ENCODE measurements at places on chromosomes 4 and X.

GRCh38 chrX:17737986-17738713 is 857 bp downstream of the SCML1 start:
- no peak for ATAC-seq

GRCh38 chrX:105221374-105221773 is 880 bp upstream of the TEX13A start:
- no peak for ATAC-seq

DNA sequence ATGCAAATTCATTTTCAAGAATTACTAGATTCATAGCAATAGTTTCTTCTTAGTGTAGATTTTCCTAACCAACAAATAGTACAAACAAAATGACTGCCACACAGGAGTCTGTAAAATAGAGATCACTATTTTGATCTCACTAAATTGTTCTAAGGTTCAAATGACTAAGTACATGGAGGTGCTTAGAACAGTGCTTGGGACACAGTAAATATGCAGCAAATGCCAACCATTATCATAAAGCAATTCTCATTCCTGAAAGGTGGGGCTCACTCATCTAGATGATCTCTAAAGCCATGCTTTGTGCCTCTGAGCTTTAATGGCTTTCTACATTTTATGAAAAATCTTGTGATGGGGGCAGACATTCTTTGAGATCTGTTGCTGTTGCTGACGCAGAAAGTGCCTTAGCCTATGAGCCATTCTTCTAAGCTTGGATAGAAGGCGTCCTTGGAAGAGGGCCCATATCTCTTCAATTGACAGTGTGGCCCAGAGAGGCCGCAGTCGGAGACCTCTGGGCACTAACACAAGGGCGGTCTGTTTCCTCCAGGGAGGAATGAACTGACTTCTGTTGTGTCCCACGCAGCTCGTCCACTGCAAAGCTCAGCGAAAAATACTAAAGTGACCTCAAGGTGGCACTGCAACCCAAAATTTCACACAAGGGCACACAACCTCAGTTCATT is 23.5 kb downstream of the TLR10 start:
- peak; percentile 72 for ATAC-seq

GRCh38 chrX:39705290-39705689 is 392.5 kb downstream of the BCOR start:
- peak; percentile 89 for ATAC-seq

- no peak for ATAC-seq
These were observed 199.9 kb downstream of the PCDH7 start for GRCh38 chr4:30920043-30920442.

DNA sequence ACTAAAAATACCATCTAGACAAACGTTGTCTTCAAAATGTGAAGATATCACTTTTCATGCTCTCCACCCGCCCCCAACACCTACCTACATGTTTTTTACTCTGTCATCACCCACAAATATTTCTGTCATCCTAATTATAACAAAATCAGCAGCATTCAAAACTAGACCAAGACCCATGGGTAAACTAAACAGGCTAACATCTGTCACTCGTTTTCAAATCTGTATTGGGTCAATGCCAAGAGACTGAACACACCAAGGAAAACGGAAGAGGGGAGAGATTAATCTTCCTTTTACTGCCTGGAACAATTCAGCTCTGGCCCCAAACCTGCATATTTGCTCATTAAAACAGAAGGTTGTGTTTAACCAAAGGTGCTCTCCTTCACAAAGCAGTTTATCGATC is 17.5 kb downstream of the FAM184B start:
- no peak for ATAC-seq

DNA sequence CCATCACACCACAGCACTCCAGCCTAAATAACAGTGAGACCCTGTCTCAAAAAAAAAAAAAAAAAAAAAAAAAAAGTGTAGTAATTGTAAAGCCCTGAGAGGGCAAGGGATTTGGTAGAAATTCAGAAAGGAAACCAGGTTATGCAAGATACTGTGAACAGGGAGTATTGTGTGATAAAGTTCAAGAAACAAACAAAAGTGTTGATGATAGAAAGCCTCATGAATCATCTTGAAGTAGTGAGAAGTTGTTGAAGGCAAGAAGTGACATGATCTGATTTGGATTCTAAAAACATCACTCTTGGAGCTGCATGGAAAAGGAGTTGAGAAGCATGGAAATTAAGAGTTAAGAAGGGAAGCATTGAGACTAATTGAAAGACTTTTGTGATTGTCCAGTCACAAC is 102.2 kb downstream of the RAP1GDS1 start:
- ATAC-seq = no peak

- peak; percentile 42 for ATAC-seq
These were observed 9.0 kb upstream of the SLC26A1 start for GRCh38 chr4:1002131-1002630.

GRCh38 chr4:105547769-105548168 is 4.7 kb upstream of the ARHGEF38 start:
- ATAC-seq = no peak

GRCh38 chrX:46758163-46758955 is 559 bp downstream of the SLC9A7 start:
- peak; percentile 40 for ATAC-seq

DNA sequence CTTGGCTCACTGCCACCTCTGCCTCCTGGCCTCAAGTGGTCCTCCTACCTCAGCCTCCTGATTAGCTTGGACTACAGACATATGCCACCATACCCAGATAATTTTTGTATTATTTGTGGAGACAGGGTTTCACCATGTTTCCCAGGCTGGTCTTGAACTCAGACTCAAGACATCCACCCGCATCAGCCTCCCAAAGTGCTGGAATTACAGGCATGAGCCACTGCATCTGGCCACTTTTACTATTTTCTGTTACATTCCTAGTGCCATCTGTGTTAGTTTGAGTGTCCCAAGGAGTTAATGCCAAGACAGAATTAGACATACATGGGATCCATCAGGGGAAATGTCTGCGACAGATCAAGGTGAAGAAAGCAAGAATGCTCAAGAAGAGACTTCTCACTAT is 288.2 kb upstream of the CTSO start:
- ATAC-seq = no peak

DNA sequence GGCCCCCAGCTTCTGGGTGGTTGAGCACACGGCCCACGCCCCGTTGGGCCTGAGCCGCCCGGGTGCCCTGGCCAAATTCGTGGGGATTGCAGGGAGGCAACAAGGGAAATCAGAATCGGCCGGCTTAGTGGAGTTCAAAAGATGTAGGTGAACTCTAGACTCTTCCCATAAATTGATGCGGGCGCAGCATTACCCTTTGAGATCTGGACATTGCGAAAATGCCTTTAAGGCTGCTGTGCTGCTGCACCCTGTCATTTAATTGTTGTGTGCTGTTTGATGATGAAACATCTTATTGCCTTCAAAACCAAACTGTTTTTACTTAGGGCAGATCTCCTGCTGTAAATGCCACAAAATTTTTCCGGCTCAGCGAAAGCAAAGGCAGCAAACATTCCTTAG is 409 bp upstream of the MPP1 start:
- ATAC-seq = peak; percentile 42

DNA sequence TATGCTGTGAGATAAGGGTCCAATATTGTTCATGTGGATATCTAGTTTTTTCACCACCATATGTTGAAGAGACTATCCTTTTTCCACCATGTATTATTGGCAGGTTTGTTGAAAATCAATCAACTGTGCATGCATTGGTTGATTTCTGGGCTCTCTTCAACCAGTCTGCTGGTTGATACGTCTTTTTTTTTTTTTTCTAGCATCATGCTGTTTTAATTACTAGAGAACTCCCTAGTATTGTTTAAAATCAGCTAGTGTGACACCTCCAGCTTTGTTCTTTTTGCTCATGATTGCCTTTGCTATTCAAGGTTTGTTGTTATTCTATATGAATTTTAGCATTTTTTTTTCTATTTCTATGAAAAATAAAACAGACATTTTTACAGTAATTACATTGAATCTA is 123.9 kb downstream of the SLC7A11 start:
- ATAC-seq = no peak

GRCh38 chr4:26412381-26413372 is 77.6 kb downstream of the CCKAR start:
- ATAC-seq = peak; percentile 48

GRCh38 chrX:115373308-115373707 is 83.8 kb downstream of the LUZP4 start:
- ATAC-seq = no peak

- ATAC-seq = peak; percentile 63
These were observed 21.8 kb downstream of the HAUS3 start for GRCh38 chr4:2220016-2220630.

- ATAC-seq = no peak
These were observed 38.1 kb upstream of the NOCT start for GRCh38 chr4:138977524-138977923.

- no peak for ATAC-seq
These were observed 47.5 kb upstream of the PDE5A start for GRCh38 chr4:119676101-119676500.

GRCh38 chrX:150143721-150144440 is 205.6 kb upstream of the EOLA2 start:
- no peak for ATAC-seq

- peak; percentile 90 for ATAC-seq
These were observed 42.8 kb upstream of the KLF3 start for GRCh38 chr4:38621028-38621684.

GRCh38 chr4:26081795-26082498 is 167.9 kb downstream of the SMIM20 start:
- ATAC-seq = no peak

- ATAC-seq = peak; percentile 36
These were observed 169.5 kb downstream of the TLL1 start for GRCh38 chr4:166042510-166043055.

- ATAC-seq = no peak
These were observed 7.3 kb downstream of the RGS12 start for GRCh38 chr4:3299976-3300671.

- no peak for ATAC-seq
These were observed 121.9 kb downstream of the PALLD start for GRCh38 chr4:168618577-168619265.

DNA sequence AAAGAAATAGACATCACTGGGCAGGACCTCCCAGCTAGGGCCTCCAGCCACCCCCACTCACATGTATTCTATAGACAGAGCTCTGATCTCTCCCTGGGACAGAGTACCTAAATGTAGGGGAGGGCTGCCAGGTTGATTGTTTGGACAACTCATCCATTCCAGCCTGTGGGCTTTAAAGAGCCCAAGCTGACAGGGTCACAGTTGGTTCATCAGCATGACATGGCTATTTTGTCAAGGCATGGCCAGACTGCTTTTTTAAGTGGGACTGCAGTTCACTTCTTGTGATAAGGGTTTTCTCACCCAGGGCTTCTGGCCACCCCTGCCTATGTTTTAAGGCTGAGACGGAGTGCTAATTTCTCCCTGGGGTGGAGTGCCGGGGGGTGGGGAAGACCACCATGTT is 63.3 kb downstream of the KLHL4 start:
- no peak for ATAC-seq

DNA sequence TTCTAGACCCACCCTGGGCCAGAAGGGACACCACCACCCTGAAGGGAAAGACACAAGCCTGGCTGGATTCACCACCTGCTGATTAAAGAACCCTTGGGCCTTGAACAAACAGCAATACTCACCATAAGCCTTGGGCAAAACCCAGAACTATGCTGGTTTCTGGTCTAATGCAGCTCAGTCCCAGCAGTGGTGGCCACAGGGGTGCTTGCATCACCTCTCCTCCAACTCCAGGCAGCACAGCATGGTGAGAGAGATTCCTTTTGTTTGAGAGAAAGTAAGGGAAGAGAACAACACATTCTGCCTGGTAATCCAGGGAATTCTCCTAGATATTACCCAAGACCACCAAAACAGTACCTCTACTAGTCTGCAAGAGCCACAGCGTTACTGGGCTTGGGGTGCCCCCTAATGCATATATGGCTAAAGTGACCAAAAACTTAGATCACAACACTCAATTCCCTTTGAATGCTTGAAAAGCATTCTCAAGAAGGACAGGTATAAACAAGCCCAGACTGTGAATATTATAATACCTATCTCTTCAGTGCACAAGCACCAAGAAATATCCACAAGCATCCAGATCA is 25.7 kb downstream of the RNF128 start:
- ATAC-seq = no peak

GRCh38 chr4:42615131-42615763 is 41.7 kb downstream of the ATP8A1 start:
- no peak for ATAC-seq

GRCh38 chr4:120065974-120066516 is 603 bp downstream of the MAD2L1 start:
- ATAC-seq = no peak

- ATAC-seq = peak; percentile 57
These were observed 53.8 kb upstream of the TBC1D14 start for GRCh38 chr4:6855692-6856297.

- ATAC-seq = no peak
These were observed 35.6 kb downstream of the ARSJ start for GRCh38 chr4:113943863-113944262.

DNA sequence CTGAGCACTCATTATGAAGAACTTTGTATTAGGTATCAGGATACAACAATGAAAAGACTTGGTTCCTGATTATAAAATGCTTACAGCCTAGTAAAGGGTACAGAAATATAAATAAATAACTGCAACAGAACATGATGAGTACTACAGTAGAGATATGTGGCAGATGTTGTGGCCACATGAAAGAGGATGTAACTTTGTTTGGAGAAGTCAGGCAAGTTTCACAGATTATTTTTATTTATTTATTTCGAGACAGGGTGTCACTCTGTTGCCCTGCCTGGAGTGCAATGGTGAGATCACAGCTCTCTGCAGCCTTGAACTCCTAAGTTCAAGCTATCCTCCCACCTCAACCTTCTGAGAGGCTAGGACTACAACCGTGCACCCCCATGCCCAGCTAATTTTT is 15.8 kb upstream of the UBE2K start:
- no peak for ATAC-seq

GRCh38 chr4:71602289-71602900 is 181.5 kb downstream of the GC start:
- no peak for ATAC-seq

GRCh38 chr4:78885598-78885997 is 53.6 kb downstream of the PAQR3 start:
- no peak for ATAC-seq

- ATAC-seq = no peak
These were observed 22.0 kb downstream of the SMIM14 start for GRCh38 chr4:39616651-39617050.

GRCh38 chr4:38503689-38504395 is 160.2 kb upstream of the KLF3 start:
- ATAC-seq = no peak

- no peak for ATAC-seq
These were observed 69.3 kb downstream of the GPAT3 start for GRCh38 chr4:83605210-83605609.

DNA sequence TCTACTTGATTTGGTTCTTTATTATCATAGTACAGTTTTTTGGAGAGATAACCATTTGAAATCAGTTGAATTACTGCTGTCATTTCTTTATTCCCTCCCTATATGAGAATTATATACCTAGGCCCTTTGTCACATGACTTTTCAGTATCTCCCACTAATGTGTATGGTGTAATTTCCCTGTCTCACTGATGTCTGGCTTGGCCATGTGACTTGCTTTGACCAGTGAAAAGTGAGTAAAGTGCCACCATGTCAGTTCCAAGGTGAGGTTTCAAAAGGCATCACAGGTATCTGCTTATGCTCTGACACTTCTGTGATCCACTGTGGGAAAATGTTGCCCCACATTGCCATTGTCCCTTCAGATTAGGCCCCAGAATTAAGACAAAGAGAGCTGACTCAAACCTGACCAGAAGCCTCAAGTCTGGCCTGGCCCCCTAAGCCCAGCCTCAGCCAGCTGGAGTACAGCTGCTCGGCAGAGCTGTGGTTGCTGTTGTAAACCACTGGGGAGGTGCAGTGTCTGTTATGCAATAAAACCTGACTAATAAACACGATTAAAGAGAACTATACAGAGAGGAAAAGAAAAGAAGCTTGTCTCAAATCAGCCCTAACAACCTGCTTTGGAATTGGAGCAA is 27.5 kb downstream of the SETD7 start:
- ATAC-seq = peak; percentile 95

- no peak for ATAC-seq
These were observed 477 bp downstream of the SLC35A2 start for GRCh38 chrX:48910926-48911411.

Measured in gastroesophageal sphincter (tissue), 4 donors.